ENCODE measurements at places on chromosomes 1 and 21.

DNA sequence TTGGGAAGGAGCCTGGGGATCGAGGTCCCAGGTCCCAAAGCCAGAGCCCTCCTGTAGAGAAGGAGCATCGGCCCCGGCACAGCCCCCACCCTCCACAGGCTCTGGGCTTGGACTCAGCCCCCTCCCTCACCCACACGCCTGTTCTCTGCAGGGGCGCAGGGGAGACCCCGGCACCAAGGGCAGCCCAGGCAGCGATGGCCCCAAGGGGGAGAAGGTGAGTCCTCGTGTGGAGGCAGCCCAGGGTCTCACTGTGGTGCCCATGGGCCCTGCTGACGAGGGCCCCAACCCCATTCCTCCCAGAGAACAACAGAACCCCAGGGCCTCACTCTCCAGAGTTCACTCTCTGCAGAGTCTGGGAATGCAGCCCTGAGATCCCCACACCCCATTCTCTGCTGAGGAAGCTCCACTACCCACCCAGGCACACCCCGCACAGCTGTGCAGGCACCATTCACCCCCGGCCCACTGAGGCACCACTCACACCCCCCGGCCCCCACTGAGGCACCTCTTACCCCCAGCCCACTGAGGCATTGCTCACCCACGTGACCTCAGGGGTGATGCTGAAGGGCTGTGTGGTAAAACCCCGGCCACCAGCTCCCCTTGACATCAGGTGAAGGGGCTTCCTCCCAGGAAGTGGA lies 21.8 kb downstream of the COL6A2 start:
- DNase-seq: no peak

DNA sequence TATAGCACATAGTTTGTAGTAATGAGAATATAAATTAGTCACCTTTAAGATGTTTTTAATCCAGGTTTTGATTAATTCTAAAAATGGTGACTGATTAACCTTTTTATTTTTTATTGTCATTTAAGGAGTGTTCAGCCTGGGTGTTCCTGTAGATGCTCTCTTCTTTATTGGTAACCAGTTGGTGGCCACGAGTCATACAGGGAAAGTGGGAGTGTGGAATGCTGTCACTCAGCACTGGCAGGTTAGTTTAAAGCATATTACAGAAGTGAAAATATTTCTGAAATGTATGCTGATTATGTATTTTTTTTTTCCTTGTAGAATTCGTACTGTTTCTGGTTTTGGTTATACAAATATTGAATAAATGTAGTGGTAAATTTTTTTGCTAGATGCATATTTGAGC lies 28.1 kb downstream of the KCTD3 start:
- peak; percentile 57 for DNase-seq

- DNase-seq: no peak
Measured at GRCh38 chr1:3814065-3814464, 17.8 kb upstream of the LRRC47 start.

DNA sequence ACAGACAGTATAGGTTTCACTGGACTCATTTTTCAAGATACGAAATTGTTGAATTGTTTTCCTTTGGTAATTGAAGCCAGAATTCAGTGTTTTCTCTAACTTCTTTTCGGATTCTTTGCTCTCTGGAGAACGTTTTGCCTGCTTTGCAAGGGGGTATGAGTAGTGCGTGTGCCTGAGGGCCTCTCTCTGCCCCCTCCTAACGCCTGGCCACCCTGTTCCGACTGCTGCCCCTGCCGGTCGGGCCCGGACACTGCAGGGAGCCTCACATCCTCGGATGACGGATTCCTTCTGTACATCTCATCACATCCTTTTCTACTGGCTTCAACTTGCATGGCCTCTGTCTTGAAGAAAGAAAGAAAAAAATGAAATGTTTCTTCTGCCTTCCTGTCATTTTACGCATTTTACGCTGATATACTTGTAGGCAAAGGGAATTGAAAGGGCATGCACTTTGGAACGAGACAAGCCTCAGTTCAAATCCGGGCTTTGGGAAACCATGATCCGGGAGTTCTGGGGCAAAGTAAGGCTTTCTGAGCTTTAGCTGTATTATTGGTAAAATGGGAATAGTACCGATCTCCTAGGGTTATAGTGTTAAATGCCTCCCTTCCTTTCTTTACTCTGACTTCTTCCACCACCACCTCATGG lies 65.1 kb downstream of the DISC1 start:
- peak; percentile 62 for DNase-seq

GRCh38 chr1:48309564-48310082 lies 87.1 kb downstream of the SLC5A9 start:
- DNase-seq: no peak

GRCh38 chr1:228001738-228002535 lies 4.9 kb upstream of the WNT3A start:
- no peak for DNase-seq

DNA sequence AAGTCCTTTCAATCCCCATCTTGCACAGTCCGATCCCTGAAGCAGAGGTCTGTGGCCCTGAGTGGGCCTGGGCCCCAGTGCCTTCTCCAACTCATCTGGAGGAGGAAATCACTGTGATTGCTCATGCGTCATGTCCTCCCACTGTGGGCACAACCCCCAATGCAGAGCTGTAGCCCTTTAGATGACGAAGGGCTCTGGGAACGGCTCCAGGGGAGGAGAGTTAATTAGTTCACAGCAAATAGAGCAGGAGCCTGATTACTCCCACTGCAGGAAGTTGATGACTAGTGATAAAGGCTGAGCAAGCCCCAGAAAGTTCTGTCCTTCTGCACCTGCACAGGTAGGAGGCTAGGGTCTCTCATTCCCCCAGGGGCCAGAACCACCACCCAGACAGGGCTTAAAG lies 111.5 kb downstream of the CCDC185 start:
- DNase-seq: no peak

DNA sequence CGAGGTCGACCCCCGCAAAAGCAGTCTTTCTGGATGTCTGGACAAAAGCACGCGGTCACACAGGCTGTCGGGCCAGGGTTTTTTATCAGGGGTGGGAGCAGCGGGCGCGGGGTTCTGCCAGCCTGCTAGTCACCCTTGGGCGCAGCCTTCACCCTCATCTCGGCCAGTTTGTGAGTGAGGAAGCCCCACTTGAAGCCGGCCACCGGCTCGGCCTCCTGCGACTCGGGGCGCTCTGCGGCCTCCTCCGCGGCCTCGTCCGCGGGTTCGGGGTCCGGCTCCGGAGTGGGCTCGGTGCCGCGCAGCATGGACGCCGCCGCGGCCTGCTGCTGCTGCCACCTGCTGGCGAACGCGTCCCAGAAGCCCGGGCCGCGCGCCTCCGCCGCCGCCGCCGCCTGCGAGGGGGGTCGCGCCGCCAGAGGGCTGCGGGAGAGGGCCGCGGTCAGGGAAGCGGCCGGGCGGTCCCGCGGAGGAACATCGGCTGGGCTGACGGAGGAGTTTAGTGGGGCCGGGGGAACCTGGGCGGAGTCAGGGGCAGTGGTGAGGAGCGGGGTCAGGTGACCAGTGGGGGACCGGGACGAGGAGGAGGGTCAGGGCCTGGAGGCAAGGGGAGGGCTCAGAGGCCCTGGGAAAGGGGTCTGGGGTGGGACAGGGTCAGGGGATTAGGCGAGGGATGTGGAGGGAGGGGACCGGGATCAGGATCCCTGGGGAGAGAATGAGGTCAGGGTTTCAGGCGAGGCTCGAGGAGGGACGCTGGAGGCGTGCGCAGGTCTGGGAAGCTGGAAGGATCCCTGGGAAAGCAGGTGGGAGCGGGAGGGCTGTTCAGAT lies 4.5 kb downstream of the C1orf232 start:
- peak; percentile 42 for DNase-seq

DNA sequence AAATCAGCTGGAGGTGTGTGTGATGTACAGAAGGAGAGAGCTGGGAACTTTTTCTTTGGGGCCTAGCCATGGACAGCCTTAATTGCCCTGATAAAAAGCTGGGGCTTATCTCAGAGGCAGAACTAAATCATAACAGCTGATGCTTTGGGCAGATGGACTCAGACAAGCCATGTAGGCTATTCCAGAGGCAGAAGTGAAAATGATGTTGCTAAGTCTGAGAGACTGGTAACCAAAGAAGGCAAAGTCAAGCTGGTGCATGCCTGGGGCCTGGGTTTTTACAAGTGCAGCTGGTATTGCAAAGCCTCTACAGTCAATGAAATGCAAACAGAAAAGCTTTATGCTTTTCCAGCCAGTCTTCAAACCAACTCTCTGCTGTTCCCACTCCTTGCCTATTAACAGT lies 39.0 kb upstream of the LMX1A start:
- DNase-seq: no peak

DNA sequence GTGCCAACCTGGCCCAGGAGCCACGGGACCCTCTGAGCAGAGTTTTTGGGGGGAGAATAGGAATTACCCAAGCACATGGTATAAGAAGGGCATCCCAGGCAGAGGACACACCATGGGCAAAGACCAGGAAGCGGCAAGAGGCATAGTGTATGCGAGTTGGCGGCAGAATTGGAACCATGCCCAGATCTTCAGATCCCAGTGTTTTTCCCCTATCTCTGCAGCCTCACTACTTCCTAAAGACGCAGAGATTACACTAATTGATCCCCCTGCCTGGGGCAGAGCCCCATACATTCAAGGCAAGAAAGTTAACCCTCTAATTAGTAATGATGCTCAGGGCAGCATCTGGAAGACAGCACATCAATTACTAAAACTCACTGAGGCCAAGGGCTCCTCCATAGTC lies 48.2 kb downstream of the SYT2 start:
- no peak for DNase-seq

GRCh38 chr1:121418369-121419049 lies 233.7 kb downstream of the SRGAP2C start:
- DNase-seq: no peak

- DNase-seq: no peak
Measured at GRCh38 chr1:232184561-232185530, 445.1 kb downstream of the SIPA1L2 start.

DNA sequence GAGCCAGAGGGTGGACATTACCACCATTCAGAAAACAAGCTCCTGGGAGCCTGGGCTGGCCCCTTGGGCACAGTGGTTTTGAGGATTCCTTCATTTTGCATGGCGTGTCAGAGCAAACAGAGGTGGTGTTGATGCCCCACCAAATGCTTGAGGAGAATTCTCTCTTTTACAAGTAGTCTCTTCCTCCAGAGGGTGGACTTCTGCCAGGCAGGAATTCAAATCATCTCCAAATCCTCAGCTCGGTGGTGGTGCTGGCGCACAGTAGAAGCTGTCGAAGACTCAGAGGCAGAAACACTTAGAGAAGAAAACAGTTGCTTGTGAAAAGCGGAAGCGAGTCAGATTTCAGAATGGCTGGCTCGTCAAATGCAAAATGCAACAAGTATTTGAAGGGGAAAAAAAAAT lies 3.4 kb upstream of the CHI3L1 start:
- DNase-seq: no peak

GRCh38 chr1:155052439-155053395 lies 1.6 kb downstream of the ADAM15 start:
- peak; percentile 54 for DNase-seq

DNA sequence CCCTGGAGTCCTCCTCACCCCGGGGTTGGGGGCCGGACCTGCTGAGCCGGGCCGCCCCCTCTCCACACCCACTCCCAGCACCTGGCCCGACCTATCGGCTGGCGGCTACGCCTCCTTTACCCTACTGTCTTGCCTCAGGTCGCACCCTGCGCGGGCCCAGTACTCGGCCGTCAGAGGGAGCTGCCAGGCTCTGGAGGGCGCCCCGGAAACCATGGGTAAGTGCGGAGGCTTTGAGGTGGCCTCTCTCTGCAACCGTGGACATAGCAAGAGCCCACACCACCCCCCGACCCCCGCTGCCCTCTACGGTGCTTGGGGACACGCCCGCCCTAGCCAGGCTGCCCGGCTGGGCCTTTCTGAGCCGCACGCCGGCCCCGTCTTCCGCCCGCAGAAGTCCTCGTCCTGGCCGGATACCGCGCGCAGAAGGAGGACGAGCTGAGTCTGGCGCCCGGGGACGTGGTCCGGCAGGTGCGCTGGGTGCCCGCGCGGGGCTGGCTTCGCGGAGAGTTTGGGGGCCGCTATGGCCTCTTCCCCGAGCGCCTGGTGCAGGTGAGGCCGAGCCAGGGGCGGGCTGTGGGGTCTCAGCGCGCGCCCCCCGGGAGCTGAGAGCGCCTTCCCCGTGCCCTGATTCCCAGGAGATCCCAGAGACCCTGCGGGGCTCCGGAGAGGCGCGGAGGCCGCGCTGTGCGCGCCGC lies at the start of gene SH3D21:
TSS of gene SH3D21 (plus strand) at position 159 of the 692 bp plus-strand sequence. CDS start at position 212, 53 bp downstream.
- peak; percentile 67 for DNase-seq

DNA sequence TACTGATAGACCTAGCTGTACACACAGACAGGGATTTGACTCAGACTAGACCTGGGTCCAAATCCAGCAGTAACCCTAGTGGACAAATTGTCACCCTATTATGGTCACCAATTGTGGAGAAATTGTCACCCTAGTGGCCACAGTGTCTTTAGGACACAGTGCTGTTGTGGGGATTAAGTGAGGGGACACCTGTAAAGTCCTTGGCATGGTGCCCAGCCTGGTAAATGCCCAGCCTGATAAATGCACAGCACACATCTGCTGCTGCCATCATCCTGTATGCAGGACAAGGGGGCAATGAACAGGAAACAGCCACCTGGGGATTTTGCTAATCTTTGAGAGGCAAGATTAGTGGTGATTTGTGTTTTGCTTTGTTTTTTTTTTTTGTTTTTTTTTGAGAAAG lies 2.3 kb downstream of the TMEM61 start:
- DNase-seq: no peak

DNA sequence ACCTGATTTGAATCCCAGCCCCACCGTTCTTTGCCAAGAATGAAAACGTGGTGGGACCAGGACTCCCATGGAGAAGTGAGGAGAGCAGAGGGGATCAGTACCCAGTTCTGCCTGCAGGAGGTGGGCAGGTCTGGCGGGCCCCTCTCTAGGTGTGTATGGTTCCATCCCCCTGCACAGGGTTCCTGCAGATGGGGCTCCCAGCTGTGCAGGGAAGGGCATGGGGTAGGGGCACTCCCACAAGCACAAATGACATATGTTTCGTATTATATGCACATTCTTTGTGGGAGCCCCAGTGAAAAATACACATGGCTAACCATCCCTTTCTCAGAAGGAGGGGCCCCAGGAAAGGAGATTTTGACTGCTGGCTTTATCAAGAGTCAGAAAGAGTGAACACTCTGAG lies 144.6 kb downstream of the PLPP3 start:
- DNase-seq: no peak

DNA sequence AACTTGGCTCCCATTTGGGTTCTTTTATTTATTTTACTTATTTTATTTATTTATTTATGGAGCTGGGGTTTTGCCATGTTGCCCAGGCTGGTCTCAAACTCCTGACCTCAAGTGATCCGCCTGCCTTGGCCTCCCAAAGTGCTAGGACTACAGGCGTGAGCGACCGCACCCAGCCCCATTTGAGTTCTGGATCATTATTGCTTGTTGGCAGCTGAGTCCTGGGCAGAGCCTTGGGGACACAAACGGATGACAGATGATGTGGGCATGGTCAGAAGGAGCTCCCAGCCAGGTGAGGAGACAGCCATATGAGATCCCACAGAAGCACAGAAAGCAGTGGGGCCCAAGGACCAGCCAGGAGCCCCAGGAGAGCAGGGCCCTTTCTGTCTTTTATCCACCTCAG lies 254.0 kb downstream of the MATN1 start:
- DNase-seq: no peak

GRCh38 chr1:169491845-169492281 lies 6.1 kb upstream of the SLC19A2 start:
- no peak for DNase-seq

GRCh38 chr1:160101037-160101716 lies 2.8 kb upstream of the IGSF8 start:
- DNase-seq: peak; percentile 66

Data from ACHN (cell line).